Left ventricle myocardium inferior (tissue), 1 donor: ENCODE measurements at places on chromosomes 13 and 19.

GRCh38 chr13:39410096-39410901, 192.7 kb downstream of the LHFPL6 start:
- DNase-seq, result no peak

GRCh38 chr19:1650650-1651567, 1.5 kb downstream of the TCF3 start:
- no peak for DNase-seq

DNA sequence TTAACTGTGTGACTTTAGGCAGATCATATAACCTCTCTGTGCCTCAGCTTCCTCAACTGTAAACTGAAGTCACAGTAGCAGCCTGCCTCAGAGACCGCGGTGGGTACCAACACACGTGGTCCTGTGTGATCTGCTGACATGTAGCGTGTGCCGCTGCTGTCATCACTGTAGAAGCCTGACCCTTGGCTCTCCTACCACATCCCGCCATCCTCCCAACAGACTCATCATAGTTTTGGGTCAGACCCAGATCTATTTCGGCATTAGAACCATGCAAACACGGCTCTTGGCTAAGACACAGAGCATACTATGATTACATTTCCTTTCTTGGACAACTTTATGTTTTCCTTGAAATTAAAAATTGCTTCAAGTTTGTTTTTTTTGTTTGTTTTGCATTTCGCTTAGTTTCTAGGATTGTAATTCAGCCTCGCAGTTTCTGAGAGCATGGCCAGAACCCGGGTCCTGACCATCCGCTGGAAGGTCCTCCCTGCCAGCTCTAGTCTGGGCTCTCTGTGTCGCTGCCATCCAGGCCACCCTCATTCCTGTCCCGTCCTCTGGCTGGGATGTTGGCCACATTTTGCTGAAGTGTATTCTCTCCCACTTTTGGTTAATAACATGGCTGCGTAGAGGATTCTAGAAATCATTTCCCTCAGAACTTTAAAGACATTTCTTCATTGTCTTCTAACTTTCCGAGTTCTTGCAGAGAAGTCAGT, 53.0 kb downstream of the GGACT start:
- DNase-seq, result no peak

DNA sequence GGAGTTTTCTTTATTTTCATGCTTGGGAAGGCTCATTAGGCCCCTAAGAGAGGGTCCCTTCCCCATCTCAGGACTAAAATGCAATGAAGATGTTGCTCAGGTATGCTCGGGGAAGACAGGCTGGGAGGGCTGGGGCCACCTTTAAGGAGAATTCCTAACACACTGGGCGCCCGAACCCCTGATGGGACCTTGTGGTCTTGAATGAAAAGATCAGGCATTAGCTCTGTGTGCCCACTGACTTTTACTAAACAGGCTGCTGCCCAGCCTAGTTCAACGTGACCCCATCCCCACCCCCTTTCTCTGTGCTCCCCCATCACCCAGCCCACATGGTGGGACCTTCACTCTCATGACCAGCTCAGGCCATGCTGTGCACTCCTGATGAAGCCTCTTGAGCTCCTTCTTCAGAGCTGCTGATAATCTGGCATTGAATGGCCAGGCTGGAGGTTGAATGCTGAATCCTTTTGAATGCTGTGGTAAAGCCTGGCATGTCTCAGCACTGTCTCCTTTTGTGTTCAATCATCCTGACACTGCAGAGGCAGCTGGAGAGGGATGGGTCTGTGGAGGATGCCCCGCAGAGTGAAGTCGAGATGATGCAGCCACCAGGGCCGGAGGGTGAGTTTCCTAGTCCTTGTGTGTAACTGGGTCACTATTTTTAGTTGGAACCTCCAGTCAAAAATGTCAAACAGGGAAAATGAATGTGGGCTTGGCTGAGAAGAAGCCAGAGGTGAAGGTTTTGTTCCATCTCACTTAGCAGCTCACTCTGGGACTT, 209.1 kb downstream of the UQCRFS1 start:
- no peak for DNase-seq

- no peak for DNase-seq
Observed at GRCh38 chr19:2291185-2291751, 9.3 kb upstream of the PEAK3 start.

- no peak for DNase-seq
Observed at GRCh38 chr19:30115947-30116346, 173.9 kb downstream of the URI1 start.

DNA sequence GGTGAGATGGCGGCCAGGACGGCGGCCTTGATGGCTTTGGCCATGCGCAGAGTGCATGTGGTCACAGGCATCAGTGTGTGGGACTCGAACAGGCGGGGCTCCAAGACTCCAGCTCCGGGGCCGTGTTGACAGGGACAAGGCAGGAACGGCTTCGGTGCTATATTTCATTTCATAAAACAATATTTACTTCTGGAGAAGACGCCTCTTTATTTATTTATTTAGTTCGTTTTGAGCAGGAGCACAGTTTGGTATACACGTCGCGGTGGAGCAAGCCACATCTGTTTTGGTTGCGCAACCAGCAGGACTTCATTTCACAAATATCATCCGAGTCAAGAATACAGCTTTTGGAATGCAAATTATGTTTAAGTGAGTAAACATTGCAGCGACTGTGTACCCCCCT, 166.7 kb upstream of the TSHZ3 start:
- DNase-seq, result no peak

GRCh38 chr19:31980796-31981195, 364.6 kb upstream of the ZNF507 start:
- DNase-seq, result no peak

DNA sequence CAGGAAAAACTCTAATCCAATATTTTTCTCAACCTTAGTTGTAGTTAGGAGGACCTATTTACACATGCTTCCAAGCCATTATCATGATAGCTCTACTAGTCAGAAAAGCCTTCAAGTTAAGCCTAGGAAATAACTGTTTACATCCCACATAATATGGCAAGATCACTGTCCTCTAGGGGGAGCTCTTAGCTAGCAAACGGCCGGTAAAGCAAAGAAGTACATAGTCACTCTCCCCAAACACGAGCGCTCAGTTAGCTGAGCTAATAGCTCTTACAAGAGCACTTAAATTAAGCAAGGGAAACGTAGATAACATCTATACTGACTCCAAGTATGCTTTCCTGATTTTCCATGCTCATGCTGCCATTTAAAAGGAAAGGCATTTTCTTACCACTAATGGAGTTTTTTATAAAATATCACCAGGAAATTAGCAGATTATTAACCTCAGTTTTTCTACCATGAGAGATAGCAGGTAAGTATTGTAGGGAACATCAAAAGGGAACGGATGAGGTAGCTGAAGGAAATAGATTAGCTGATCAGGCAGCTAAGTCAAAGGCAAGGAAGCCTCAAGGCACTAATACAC, 100.6 kb upstream of the PABPC3 start:
- DNase-seq, result no peak

GRCh38 chr13:24228852-24229458, 68.4 kb downstream of the SPATA13 start:
- no peak for DNase-seq

GRCh38 chr13:64239372-64239771, 2823.7 kb upstream of the PCDH20 start:
- no peak for DNase-seq

DNA sequence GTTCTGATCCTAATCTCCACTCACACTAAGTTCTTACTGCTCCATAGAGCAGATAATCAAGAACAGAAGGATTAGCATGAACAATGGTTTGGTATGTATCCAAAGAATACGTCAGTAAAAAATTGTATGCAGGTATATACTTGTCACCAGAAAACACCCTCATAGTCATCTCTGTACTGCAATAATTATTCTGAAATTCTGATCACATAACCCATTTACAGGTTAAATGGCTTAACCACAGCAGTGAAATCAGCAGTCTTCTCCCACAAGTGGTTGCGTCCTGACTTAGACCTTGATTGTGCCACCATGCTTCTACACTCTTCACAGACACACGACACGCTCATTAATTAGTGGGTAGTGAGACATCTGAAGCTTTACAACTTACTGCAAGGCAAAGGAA, 50.9 kb downstream of the LNX2 start:
- no peak for DNase-seq

DNA sequence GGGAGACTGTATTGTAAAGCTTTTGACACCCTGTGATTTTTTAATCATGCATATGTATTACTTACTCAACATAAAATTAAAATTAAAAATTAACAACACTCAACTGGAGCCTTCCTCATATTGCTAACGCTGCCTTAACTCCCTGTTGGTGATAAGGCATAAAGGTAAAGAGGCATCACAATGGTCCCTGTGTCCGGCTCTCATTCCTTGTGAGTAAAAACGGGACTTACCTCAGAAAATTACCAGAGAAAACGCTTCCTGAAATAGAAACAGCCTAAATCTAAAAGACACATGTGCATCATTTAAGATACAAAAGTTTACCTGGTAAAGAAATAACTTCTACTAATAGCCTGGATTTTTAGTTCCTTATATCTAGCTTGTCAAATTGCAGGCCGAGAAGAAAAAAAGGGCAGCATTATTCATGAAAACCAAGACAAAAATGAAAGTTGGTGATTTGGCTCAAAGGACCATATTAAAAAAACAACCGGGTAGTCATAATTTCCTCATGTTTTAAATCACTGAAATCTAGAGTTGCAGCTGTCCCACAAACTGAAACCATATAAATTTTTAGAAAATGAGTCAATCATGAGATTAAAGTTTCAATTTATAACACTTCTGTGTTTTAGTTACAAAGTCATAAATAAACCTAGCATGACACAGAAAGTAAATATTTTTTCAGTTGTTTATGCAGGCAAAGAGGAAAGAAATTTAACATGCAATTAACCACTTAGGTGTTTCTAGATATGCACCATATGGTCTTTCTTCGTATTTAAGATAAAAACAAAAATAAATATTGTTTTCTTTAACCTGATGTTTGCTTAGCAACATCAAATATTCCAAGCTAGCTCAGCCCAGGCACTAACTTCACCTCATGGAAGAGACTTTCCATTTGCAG, 94.7 kb downstream of the MIPEP start:
- no peak for DNase-seq

GRCh38 chr13:48563626-48564025, 30.7 kb upstream of the RCBTB2 start:
- no peak for DNase-seq
